ENCODE measurements at places on chromosomes 1 and 21. TPM values are rescaled to one million over a fixed set of nuclear protein-coding genes. Genes with fewer than 3 reads are reported as not detected.

- no peak for DNase-seq
Measured at GRCh38 chr21:9738527-9738926, 782.9 kb upstream of the TPTE start.

Gene SPRR4
- not detected for total RNA-seq

GRCh38 chr1:33375316-33375715 lies 54.4 kb upstream of the A3GALT2 start:
- DNase-seq = no peak

Gene CHRNB2
- not detected for total RNA-seq

DNA sequence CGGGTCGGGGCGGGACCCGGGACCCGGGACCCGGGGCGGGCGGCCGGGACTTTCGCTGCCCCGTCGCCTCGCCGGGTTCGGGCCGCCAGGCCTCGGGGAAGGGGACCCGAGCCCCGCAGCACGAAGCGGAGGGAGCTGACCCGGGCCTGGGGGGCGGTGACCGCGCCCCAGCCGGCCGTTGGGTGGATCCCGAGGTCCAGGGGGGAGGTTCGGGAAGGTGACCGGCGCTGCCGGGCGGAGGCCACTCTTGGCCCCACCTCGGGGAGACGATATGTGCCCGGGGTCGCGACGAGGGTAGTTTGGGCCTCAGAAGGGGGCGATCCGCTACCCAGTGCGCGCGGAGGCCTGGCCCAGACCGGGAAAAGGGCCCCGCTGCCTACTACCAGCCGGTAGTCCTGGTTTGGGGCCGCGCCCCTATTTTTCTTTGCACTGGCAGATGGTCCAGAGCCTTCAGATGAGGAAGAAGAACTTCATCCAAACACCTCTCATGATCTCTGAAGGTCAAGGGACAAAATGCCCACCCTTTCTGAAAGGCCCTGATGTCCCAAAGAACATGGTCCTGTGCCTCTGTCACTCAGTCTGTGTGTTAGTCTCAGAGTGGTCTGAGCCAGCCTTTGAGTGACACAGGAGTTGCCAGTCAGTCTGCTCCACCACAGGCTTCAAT lies 766 bp downstream of the AGO4 start:
- peak; percentile 10 for DNase-seq

Gene ALDH4A1
- 10.1 TPM for total RNA-seq

DNA sequence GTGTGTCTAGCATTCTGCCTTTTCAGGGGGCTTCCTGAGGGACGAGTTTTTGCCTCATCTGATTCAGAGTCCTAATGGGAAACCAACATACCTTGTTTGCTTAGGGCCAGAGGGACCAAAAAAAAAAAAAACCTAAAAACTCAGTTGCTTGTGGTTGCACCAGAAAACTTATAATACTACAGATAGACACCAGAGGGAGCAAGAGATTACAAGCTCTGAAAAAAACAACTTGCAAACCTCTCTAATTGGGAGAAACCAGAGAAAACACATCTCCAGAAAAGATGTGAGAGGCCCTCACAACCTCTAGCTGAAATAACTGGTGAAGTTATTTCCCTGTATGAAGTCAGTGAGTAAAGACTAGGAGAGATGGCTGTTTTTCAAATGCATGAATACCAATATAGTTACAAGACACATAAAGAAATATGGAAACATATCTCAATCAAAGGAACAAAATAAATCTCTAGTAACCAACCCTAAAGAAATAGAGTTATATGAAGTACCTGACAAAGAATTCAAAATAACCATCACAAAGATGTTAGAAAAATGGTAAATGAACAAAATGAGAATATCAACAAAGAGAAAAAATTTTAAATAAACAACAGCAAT lies 233.7 kb upstream of the NFIA start:
- no peak for DNase-seq

DNA sequence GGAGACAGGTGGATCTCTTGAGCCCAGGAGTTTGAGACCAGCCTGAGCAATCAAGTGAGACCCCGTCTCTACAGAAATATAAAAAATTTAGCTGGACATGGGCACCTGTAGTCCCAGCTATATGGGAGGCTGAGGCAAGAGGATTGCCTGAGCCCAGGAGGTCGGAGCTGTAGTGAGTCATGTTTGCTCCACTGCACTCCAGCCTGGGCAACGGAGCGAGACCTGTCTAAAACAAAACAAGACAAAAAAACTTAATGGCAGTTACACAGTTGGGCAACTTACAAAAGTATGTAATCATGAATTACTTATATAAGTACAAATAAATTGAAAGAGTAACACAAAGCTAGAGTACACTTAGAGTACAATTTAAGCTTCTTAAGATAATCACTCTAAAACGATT lies 25.2 kb downstream of the RC3H1 start:
- DNase-seq = no peak

DNA sequence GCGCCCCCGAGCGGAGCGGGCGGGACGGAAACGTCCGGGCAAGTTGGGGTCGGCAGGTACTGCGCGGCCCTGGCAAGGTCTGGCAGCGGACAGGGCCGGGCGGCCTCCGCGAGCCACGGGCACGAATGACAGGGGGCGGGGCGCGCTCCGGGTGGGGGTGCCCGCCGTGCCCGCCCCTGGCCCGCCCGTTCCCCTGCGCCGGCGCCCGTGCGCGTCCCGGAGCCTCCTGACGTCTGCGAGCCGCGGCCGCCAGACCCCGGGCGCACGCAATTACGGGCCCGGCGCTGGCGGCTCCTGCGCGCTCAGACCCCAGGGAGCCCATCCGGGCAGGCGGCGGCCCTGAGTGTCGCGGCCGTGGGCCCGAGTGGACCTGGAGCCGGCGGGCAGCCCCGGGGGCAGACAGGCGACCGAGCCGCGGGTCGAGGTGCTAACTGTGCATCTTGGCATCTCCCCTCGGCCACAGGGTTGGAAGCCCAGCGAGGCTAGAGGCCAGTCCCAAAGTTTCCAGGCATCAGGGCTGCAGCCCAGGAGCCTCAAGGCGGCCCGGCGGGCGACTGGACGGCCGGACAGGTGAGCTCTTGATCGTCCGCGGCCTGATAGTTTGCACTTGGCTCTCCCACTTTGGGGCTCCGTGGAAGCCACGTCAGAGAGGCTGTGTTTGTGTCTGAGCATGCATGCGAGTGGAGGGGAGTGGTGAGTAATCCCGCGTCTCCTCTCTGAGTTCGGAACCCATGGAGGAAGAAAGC lies 918 bp downstream of the MIB2 start:
- no peak for DNase-seq

DNA sequence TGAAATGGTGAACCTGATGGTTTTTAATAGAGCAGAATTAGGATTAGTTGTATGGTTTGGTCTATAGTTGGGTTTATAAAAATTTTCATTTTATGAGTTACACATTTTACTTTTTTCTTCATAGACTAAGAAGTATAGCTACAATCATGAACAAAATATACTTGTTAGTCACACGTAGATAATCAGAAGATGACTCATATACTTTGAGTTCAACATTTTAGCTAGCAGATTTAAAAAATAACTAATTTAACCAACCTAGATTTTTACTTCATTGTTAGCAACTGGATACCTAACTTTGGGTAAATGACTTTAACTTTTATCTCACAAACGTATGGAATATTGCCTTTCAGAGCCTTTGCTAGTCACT lies 27.9 kb downstream of the MORC3 start:
- DNase-seq = peak; percentile 30

- DNase-seq = no peak
Measured at GRCh38 chr1:215118081-215118480, 35.5 kb downstream of the KCNK2 start.

DNA sequence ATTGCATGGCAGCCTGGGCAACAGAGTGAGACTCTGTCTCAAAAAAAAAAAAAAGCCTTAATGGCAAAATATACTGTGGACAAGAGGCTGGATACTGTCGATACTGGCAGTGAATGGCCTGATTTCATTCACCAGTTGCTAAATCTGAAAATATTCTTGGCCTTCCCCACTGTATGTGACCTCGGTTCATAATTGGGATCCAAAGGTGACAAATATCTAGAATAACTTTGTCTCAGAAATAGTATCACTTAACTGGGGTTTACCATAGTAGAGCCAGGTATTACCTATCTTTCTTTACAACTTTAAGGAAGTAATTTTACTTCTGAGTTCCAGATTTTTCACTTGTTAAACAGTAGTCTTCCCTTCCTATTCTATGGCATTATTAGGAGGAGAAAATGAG lies 8.4 kb downstream of the MTF2 start:
- DNase-seq = no peak

DNA sequence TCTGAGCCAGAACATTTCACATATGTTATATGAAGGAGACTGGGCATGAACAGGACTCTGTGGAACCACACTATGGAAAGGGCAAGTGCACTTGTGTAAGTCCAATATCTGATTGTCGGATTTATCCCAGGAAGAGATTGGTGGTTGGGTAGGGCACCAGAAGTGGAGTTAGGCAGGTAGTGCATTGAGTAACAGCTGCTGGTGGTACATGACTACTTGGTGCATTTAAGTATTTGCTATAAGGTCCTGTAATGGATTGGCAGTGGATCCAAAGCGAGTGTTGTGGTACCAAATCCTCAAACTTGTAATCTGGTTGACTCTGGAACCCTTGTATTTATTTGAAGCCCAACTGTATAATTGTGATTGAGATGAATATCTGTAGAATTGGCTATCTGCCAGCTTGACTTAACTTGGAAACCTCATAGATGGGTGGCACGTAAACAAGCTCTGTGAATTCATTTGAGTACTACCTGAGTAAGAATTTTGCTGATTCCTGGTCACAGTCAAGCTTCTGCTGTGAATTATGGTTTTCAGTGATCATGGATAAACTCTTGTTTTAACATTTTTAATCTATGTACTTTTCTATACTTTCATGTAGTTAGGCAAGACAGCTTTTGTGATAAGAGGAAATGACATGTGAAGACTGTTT lies 21.1 kb downstream of the UBAP2L start:
- DNase-seq = no peak

Gene KLHDC9
- total RNA-seq = 3.8 TPM

GRCh38 chr1:174000371-174000770 lies 21.8 kb downstream of the RC3H1 start:
- DNase-seq = no peak

Gene CAMK2N1
- total RNA-seq = 2.9 TPM

- no peak for DNase-seq
Measured at GRCh38 chr1:171653796-171654195, 1.3 kb upstream of the MYOC start.

- DNase-seq = no peak
Measured at GRCh38 chr1:35281565-35281964, 13.1 kb downstream of the ZMYM4 start.

Gene SPRR1B
- total RNA-seq = not detected

Gene HAO2
- total RNA-seq = not detected

Gene RNU1-3
- total RNA-seq = under 0.01 TPM

Gene HORMAD1
- total RNA-seq = not detected

- no peak for DNase-seq
Measured at GRCh38 chr1:97041026-97041425, 319.4 kb downstream of the PTBP2 start.

Gene ZFP69B
- 4.2 TPM for total RNA-seq

DNA sequence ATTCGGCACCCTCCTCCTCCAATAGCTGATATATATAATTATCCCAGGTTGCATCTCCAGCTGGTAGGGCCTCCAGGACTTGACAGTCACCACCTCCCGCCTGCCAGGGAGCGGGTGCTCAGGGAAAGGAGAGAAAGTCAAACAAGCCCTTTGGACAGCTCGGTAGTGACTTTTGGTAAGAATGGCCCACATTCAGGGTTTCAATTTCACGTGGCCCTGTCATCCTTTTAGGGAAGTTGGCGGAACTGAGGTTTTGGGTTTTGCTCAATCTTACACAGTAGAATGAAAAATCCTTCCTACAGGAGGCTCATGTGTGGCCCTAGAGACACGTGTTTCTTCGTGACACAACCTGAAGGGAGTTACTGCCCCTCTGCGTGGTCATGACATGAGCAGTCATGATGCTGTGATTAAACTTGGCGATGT lies 44.2 kb downstream of the CAPN8 start:
- no peak for DNase-seq

DNA sequence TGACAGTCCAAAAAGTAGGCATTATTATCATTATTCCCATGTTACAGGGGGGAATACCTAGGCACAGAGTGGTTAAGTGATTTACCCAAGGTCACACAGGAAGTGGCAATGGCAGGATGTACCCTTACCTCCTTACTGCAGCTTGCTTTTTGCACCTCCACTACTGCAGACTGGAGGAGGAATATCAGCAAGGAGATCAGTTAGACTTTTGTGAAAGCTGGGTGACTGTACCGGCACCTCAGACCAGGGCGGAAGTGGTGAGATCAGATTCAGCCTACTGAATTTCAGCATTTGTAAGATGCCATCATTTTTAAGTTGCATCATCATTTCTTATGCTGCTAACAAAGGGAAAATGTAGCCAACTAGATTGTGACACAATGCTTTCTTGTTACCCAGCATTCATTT lies 4.5 kb downstream of the ADARB1 start:
- DNase-seq = peak; percentile 77

- DNase-seq = no peak
Measured at GRCh38 chr1:112540226-112540794, 31.5 kb downstream of the WNT2B start.

- no peak for DNase-seq
Measured at GRCh38 chr21:34034369-34035014, 38.9 kb upstream of the MRPS6 start.

Gene SEMA6C
- total RNA-seq = 4.4 TPM

Gene TMEM52
- not detected for total RNA-seq

- DNase-seq = no peak
Measured at GRCh38 chr1:115680730-115681111, 39.0 kb downstream of the VANGL1 start.

Gene HCRTR1
- not detected for total RNA-seq

Gene KCNJ10
- total RNA-seq = not detected

Gene TMEM81
- total RNA-seq = 1.3 TPM

GRCh38 chr1:119549719-119550132 lies 42.7 kb downstream of the HSD3B1 start:
- DNase-seq = peak; percentile 52

GRCh38 chr21:33075128-33075527 lies 5.2 kb downstream of the OLIG1 start:
- no peak for DNase-seq

DNA sequence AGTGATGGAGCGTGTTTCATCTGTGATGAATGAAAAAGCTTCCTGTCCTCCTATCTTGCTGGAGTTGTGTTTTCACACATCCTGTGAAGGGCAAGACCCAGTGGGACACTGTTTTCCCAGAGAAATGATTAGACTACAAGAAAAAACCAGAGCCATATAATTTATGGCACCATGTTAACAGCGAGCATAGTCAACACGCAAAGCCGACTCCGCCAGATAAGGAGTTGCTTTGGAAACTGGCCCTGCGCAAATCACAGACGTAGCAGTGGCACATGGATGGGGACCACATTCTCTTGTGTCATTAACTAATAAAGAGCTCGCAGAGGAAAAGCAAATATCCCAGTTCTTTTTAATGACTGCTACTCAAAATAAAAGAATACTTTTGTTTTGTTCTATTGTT lies 471.2 kb upstream of the RUNX1 start:
- DNase-seq = no peak

Gene RGS16
- 23.4 TPM for total RNA-seq

DNA sequence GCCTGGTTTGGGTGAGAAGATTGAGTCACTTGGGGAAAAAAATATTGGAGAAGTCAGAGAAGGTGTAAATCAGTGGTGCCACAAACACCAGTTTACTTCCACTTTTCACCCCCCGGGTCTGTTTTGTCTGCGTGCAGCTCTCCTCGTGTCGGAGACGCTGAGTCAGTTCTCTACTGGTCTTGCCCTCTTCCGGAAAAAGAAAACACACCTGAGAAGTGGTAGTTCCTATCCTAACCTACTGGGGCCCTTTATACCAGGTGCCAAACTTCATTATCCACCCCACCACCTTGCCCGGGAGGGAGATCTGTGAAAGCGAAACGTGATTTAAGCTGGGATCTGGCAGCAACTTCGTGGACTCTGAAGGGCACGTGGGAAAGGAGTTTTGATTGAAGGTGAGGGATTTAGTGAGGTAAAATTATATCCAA lies 855 bp upstream of the IVNS1ABP start:
- peak; percentile 53 for DNase-seq

- DNase-seq = no peak
Measured at GRCh38 chr1:1353389-1354151, 4.4 kb upstream of the DVL1 start.
